ENCODE measurements at places on chromosomes 16 and 17.

DNA sequence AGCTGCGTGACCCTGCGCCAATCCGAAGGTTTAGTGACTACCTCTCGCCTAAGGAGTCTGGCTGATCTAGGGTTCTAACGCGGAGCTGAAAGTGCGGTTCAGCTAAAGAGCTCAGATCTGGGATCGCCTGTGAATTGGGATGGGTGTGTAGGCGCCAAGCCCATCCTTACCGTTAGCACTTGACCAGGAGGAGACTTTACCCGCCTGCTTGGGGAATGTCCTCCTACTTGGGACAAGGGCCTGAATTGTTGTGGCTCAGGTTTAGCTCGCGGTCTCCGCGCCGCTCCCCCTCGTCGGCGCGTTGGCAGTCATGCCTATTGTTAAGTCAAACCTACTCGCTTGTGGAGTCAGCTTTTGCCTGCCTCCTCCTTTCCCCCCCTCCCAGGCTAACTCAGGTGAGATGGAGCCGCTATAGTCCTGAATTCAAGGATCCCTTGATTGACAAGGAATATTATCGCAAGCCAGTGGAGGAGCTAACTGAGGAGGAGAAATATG lies 480 bp downstream of the MRPS7 start:
- no peak for DNase-seq

DNA sequence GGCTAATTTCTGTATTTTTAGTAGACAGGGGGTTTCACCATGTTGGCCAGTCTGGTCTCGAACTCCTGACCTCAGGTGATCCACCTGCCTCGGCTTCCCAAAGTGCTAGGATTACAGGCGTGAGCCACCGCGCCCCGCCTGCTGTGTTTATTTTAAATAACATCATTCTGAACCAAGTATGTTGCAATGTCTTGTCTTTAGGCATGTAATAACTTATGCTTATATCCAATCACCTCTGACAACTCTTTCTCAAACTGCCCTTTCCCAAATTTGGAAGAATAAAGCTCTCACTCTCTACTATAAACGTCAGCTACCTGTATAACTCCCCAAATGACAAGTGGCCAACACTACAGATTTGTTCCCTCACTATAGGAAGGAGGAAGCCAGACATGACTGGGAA lies 103.1 kb upstream of the FA2H start:
- no peak for DNase-seq

- DNase-seq, result no peak
Measured at GRCh38 chr16:4386451-4386805, 14.8 kb downstream of the VASN start.

DNA sequence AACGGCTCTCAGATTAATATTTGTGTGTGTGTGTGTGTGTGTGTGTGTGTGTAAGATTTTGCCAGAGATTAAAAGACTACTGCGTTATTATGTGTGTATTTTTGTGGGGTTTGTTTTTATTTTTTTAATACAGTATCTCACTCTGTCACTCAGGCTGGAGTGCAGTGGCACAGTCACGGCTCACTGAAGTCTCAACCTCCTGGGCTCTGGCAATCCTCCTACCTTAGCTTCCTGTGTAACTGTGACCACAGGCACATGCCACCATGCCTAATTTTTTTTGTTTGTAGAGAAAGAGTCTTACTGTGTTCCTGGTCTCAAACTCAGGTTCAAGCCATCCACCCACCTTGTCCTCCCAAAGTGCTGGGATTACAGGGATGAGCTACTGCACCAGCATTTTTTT lies 87.2 kb downstream of the CYB561 start:
- no peak for DNase-seq

DNA sequence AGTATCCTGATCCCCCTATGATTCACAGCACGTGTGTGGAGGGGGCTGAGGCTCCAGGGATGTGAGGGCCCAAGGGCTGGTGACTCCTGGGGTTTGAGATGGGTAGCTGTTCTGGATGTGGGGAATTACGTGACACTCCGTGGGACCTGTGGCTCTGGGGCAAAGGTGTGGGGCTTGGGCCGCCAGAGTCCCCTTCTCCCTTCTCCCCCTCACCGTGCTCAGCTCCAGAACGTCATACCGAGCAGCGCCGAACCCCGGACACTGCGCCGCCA lies 7.2 kb downstream of the PLEKHH3 start:
- DNase-seq, result no peak

- no peak for DNase-seq
Measured at GRCh38 chr17:21295036-21295952, 10.8 kb downstream of the MAP2K3 start.

GRCh38 chr16:27251541-27252205 lies 16.9 kb downstream of the NSMCE1 start:
- DNase-seq, result no peak

- DNase-seq, result no peak
Measured at GRCh38 chr16:22425036-22425801, 50.8 kb upstream of the CDR2 start.

- peak; percentile 10 for DNase-seq
Measured at GRCh38 chr17:30021708-30022317, 80.4 kb downstream of the EFCAB5 start.

DNA sequence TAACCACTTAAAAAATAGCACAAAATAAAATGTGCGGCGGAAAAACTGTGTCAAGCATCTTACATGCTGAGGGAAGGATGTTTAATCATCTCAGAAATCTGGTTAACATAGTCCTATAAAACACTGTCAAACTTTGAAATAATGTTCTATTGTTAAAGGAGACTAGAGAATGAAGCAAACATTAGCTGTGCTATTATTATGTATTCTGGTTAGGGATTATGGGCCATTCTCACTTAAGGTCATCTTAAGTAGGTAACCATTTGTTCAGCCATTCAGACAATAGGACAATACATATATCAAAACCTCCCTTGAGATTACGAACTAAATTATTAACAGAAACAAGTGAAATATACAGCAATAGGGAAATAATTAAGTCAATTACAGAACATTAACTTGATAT lies 24.7 kb downstream of the GRB2 start:
- DNase-seq, result no peak

GRCh38 chr17:35167046-35167445 lies 19.4 kb downstream of the UNC45B start:
- no peak for DNase-seq

DNA sequence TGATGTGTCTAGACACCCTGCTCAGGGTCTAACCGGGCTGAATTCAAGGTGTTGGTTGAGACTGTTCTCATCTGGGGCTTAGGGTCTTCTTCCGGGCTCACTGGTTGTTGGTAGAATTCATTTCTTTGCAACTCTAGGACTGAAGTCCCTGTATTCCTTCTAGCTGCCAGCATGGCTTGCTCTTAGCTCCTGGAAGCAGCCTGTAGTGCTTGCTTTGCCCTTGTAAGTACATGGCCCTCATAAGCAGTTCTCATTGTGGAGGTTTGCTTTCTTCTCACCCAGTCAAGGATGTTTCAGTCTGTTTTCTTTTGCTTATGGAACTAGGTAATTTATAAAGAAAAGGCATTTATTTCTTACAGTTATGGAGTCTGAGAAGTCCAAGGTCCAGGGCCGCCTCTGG lies 26.3 kb downstream of the COX10 start:
- DNase-seq, result no peak

GRCh38 chr17:80372922-80373570 lies 41.9 kb upstream of the ENDOV start:
- DNase-seq, result no peak

DNA sequence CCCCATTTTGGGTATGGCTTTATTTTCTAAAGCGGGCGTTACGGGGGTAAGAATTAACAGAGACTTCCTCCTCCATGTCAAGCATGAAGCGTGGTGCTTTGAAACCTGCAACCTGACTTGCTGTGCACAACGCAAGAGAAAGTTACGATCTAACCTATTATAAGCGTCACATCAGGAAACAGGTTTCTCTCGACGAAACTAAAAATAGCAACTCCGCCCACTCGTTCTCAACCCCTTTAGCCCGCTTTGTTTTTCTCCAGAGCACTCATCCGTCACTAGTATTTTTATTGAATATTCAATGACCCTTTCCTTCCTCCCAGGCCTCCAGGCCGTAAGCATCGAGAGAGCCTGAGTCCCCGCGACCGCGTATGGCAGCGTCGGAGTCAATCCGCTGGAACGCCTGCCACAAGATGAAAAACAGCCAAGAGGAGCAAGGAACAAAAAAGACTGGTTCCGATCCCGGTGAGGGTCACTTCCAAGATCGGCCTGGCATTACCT lies 555 bp downstream of the NUP88 start:
- peak; percentile 73 for DNase-seq

- no peak for DNase-seq
Measured at GRCh38 chr16:24671455-24671954, 57.9 kb upstream of the TNRC6A start.

DNA sequence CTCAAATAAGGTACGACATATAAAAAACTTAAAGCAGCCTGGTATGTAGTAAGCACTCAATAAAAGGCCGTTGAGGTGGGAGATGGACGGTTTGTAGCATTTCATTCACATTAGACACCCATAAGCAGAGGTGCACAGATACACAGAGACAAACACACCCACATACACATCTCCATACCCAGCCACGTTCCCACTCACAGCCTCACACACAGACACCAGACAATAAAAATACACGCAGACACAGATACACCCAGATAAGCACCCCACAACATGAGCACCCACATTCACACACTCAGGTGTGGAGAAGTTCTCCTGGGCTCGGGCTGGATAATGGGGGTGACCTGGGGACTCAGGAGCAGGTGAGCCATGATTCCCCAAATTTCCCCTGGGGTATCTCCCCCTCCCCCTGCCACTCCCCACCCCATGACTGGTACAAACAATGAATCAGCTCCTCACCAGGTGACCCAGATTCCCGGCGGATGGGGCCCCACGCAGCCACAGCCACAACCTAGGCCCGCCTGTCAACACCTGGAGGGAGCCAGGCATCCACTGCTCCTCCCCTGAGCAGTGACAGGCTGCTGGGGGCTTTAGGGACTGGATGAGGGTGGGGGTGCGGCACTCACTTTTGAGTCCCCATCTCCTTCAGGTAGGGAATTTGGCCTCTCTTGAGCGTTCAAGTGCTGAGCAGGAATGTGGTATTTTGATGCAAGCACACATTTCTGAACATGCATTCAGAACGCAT lies 2.7 kb downstream of the DLX3 start:
- no peak for DNase-seq

GRCh38 chr16:65305266-65305959 lies 183.6 kb upstream of the CDH11 start:
- DNase-seq, result no peak

GRCh38 chr16:20871941-20872815 lies 28.0 kb downstream of the DCUN1D3 start:
- DNase-seq, result no peak

DNA sequence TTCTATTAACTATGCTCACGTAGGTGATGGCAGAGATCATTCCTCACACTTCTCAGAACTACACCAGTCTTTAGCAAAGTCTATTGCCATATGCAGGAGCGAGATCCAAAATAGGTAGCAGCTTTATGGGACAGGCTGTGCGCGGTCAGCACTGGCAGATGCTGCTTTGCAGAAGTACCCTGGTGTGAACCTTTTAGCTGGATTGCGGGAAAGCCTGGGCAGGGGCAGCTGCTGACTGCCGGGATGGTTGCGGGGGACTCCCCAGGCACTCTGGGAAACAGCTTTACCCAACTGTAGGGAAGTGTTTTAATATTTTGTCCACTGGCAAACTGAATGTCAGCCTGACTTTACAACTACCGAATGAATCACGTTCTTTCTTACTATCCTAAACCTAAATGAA lies 251.3 kb downstream of the HS3ST3A1 start:
- no peak for DNase-seq

GRCh38 chr16:89837014-89837546 lies 8.8 kb downstream of the SPIRE2 start:
- DNase-seq, result no peak

- DNase-seq, result no peak
Measured at GRCh38 chr16:82013139-82013538, 1.9 kb upstream of the SDR42E1 start.

- DNase-seq, result no peak
Measured at GRCh38 chr16:86994215-86994614, 323.0 kb downstream of the C16orf95 start.

GRCh38 chr17:31608659-31609254 lies 217.3 kb downstream of the RAB11FIP4 start:
- DNase-seq, result no peak

GRCh38 chr16:75653922-75654321 lies 6.3 kb downstream of the TERF2IP start:
- DNase-seq, result no peak

GRCh38 chr16:81551821-81552304 lies 107.3 kb downstream of the CMIP start:
- no peak for DNase-seq

DNA sequence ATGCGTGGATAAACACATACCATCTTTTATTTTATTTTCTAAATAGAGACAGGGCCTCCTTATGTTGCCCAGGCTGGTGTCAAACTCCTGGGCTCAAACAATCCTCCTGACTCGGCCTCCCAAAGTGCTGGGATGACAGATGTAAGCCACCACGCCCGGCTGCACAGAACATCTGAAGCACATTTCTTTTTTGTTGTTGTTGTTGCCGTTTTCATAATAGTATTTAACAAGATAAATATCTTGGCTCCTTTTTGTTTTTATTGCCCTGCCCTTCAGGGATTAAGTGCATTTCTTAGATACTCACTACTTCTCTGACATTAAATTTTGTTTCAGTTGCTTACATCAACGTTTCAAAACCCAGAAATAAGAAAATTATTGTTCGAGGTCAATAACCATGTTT lies 37.4 kb downstream of the ANKRD11 start:
- no peak for DNase-seq

- no peak for DNase-seq
Measured at GRCh38 chr16:56649271-56649670, 2.4 kb upstream of the MT1B start.

DNA sequence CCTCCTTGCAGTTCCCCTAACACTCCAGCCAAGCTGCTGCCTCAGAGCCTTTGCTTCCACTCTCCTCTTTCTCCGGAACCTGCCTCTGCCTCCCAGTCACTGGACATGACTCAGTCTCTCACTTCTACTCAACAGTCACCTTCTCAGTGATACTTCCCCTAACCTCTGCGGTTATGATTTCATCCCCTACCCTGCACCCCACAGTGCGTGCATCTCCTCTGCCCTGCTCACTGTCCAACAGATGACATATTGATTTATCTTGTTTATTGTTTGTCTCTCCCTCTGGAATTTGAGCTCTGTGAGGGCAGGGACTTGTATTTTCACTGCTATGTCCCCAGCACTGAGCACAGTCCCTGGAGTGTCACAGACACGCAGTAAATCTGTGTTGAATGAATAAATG lies 100.7 kb downstream of the CYLD start:
- peak; percentile 13 for DNase-seq

- DNase-seq, result no peak
Measured at GRCh38 chr16:50411034-50411433, 42.2 kb upstream of the BRD7 start.

DNA sequence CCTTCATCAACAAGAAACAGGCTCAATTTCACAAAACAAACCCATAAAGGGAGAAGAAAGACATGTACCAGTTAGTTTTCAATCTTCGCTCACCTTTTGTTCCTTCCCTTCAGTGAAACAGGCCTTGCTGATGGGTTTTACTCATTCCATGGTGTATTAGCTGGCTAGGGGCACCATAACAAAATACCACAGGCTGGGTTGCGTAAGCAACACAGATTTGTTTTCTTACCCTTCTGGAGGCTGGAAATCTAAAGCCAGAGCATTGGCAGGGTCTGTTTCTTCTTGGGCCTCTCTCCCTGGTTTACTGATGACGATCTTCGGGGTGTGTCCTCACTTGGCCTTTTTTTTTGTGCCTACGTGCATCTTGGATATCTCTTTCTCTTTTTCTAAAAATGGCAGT lies 383.4 kb upstream of the RBFOX1 start:
- no peak for DNase-seq

Data from activated naive CD4-positive, alpha-beta T cell treated with Interleukin-2 at 50 U/mL for 16 hours (primary cell).